ENCODE measurements at places on chromosomes 16 and 17.

DNA sequence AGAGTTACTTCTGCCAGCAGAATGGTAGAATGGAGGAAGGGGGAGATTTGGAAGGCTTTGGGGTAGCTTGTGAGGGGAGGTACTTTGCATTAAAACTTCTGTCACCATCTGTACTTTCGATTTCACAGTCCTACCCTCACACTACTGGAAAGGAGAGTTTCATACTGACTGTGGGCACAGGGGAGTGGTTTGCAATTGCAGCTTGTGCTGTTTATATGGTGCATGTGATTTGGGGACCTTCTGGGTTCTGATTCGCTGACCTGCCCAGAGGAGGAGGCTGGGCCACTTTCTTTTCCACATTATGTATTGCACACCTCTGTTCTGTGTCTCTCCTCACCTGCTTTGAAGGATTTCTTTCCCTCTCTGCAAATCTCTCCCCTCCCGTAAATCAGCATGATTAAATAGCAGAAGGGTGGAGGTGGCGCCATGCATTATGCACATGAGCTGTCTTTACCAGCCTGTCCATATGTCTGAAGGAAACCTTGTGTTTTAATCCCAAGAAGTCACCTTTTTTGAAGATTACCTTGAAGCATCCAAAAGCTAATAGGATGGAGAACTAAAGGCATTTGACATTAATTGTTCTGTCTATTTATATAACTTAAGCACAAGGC, 90.9 kb downstream of the RBFOX1 start:
- DNase-seq: no peak

DNA sequence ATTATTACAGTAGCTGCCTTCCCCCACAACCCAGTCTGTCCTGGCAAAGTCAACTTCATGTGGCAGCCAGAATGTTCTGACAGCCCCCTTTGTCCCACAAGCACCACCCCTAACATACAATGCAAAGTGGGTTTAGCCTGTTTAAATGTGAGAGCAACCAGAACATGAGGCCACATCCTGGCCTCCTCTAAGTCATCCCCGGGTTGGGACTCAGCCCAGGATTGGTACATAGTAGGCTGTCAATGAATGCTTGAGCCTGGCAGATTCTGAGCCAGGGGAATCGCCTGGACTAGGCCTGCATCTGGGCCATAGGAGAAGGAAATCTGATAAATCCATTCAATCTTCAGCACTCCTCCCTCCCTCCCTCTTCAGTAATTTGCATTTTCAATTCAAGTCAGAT, 4.3 kb upstream of the ITGA3 start:
- no peak for DNase-seq

GRCh38 chr17:40981115-40981514, 3.0 kb downstream of the KRT40 start:
- no peak for DNase-seq

- DNase-seq: no peak
Measured at GRCh38 chr17:1038459-1039122, 41.7 kb downstream of the TIMM22 start.

GRCh38 chr16:78476615-78477014, 377.2 kb downstream of the WWOX start:
- DNase-seq: no peak

GRCh38 chr17:56884483-56885311, 29.2 kb downstream of the TRIM25 start:
- no peak for DNase-seq

GRCh38 chr17:65057531-65058090, 1.1 kb upstream of the GNA13 start:
- no peak for DNase-seq

- DNase-seq: no peak
Measured at GRCh38 chr16:75820672-75821071, 94.4 kb upstream of the CPHXL start.

DNA sequence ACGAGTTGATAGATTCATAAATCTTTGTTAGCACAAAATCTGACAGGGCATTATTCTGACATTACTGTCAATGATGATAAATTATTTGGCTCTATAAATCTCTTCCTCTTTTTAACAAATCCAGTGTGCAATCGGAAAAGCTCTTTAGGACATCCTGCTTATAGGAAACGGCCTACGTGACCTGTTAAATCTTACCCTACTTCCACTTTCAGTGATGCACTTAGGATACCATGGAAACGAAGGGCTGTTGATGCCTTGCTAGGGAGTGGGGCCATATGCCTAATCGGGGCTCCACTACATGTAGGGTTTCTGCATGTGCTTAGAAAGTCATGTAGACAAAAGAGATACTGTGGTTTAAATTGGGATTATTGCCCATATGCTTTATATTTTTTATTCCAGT, 27.2 kb downstream of the ZNF594 start:
- no peak for DNase-seq

DNA sequence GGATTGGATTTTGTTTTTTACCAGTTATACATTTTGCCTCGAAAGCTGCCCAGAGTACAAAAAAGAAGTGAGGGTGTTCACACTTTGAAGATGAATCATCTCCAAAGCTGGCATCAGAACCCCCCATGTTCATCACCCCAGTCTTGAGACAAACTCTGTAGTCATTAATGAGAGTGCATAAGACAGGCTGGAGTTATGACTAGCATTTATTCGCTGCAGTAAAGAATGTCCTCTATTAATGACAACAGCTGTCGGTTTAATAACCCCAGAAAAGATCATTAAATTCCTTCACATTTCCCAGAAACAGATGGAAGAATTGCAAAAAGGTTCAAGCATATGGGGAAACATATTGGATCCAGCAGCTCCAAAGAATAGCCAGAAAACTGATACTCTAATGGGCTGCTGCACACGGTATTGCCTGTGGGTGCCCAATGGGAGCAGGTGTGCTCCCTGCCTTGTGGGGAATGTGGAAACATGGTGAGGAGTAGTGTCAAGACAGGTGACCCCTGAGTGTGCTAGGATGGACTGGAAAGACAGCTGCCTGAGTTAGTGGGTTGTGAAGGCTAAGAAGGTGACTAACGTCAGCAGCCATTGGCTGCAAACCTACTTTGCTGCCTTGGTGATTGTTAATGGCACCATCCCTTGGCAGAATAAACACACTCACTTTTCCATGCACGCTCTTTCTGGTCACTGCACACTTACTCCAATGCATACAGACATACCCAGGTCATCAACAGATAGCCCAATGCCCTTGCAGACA, 81.9 kb downstream of the AIPL1 start:
- no peak for DNase-seq

DNA sequence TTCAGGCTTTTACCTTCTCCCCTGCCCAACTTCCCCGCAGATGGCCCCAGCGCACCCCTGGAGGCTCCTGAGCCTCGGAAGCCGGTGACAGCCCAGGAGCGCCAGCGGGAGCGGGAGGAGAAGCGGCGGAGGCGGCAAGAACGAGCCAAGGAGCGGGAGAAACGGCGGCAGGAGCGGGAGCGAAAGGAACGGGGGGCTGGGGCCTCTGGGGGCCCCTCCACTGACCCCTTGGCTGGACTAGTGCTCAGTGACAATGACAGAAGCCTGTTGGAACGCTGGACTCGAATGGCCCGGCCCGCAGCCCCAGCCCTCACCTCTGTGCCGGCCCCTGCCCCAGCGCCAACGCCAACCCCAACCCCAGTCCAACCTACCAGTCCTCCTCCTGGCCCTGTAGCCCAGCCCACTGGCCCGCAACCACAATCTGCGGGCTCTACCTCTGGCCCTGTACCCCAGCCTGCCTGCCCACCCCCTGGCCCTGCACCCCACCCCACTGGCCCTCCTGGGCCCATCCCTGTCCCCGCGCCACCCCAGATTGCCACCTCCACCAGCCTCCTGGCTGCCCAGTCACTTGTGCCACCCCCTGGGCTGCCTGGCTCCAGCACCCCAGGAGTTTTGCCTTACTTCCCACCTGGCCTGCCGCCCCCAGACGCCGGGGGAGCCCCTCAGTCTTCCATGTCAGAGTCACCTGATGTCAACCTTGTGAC, 3.6 kb downstream of the MAPK7 start:
- no peak for DNase-seq

DNA sequence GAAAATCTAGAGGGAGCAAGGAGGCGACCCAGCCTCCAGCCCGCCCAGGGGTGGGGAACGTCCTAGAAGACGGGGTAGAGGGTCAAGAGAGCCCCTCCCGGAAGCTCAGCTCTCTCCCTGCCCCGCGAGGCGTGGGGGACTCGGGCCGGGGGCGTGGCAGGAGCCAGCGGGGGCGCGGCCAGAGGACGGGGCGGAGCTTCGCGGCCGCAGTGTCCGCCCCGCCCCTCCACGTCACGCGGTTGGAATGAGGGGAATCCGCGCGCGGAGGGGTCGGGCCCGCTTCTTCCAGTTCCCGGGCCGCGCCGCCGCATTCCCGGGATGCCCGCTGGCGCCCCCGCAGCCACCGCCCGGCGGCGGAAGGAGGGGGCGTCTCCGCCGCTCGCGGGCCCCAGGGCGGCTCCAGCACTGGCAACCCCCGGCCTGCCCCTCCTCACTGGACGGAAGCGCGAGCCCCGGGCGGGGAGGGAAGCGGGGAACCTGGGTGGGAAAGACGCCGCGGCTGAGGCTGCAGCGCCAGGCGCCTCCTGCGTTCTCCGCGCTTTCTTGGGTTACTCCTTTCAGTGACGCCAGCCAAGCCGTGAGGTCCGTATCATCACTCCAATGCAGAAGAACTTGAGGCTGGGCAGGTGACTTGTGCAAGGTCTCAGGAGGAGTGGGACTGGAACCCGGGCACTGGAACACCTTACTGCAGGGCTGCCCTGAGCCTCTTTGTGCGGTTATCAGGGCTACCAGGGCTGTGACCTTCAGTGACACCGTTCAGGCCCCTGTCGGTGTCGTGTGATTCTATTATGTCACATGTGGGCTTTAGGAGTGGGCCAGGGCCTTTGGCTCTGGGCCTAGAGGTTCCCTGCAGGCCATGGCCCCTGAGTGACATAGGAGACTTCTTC, 4.3 kb downstream of the MYO1C start:
- peak; percentile 67 for DNase-seq

GRCh38 chr16:27452569-27453493, 50.9 kb downstream of the IL21R start:
- no peak for DNase-seq

GRCh38 chr17:33574942-33575445, 281.9 kb upstream of the ASIC2 start:
- no peak for DNase-seq

DNA sequence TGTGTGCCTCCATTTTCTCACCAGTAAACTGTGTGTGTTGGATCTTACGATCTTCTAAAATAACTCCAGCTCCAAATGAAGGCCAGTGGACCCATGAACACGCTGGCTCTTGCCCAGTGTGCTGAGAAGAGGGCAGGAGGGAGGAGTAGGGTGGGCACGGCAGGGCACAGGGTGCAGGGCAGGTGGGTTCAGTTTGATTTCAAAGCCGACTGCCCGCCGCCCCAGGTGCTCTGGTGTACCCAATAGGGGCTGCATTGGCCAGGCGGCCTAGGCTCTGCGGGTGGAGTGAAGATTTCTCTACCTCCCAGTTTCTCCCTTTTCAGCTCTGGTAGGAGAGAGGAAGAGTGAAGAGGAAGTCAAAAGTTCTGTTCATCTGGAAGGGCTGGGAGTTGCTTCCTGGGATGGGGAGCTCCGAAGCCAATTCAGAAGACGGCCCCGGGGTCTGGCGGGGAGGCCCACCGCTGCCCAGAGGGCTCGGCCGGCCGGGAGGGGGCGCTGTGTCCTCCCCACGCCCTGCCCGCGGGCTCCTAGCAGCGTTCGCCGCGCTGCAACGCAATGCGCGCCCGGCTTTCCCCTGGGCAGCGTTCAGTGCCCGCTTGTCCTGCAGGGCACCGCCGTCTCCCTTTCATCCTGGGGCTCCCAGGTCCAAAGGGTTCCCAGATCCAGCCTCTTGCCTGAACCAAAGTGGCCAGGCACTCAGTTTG, 1.1 kb upstream of the CRHR1 start:
- DNase-seq: no peak

DNA sequence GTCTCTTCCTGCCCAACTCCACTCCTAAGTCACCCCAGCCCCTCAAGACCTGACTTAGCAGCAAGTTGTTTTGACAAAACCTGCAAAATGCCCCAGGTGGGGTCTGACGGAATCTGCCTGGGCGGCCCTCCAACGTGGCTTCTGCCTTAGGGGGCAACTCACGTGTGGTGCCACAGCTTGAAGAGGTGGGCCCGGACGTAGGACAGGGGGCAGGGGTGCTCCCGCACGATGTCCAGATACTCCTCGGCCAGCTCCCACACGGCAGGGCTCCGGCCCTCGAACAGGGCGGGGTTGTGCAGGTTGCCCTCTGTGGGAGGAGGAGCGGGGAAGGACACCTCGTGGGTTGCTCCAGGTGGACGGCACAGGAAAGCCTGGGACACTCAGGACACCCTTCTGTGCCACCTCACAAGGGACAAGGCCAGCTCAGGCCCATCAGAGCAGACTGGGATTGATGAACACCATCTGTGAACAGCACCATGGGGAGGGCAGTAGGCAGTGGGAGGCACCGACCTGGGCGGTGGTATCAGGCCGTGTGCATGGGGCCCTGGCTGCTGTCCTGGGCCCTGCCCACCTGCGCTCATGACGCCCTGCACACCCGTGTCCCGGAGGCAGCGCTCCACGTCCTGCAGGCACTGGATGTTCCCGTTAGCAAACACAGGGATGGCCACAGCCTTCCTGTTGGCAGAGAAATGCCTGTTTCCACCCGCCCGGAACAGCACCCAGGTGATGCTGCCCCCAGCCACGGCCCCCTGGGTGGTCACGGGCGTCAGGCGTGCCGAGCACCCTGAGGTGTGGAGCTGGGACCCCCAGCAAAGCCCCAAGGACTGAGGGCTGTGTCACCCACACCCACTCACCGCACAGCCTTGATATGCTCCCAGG, 4.3 kb downstream of the DUS1L start:
- no peak for DNase-seq

GRCh38 chr17:50661795-50662391, 27.2 kb downstream of the ABCC3 start:
- peak; percentile 51 for DNase-seq

GRCh38 chr17:68320311-68320865, 29.1 kb downstream of the ARSG start:
- no peak for DNase-seq

GRCh38 chr16:57637424-57637823, 9.0 kb downstream of the ADGRG1 start:
- no peak for DNase-seq

GRCh38 chr16:14427371-14427948, 202.6 kb downstream of the PARN start:
- DNase-seq: no peak

DNA sequence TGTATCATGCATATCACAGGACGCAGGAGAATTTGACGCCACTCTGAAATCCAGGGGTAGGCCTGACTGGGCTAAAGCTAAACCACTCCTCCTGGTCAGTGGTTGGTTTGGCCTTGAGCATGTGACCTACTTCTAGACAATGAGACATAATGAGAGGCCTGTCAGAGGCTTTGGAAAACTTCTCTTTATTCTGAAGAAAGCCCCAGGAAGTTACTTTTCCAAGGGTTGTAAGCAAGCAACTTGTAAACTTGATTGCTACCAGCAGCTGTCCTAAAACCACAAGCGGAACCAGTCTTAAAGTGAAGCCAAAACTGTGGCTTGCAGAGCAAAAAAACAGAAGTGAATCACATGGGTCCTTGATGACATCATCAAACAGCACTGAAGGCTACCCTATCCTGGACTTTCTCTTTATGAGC, 138.2 kb upstream of the COX10 start:
- no peak for DNase-seq

GRCh38 chr16:733382-734207, 6.7 kb downstream of the HAGHL start:
- DNase-seq: no peak

- no peak for DNase-seq
Measured at GRCh38 chr16:88792078-88792550, 7.1 kb upstream of the PIEZO1 start.

GRCh38 chr17:82138511-82138992, 40.5 kb upstream of the FASN start:
- no peak for DNase-seq

GRCh38 chr16:57007530-57007929, 18.2 kb downstream of the NLRC5 start:
- no peak for DNase-seq

GRCh38 chr16:66240631-66241395, 125.7 kb upstream of the CDH5 start:
- no peak for DNase-seq
